ENCODE measurements at places on chromosomes 1 and 21.

- DNase-seq, result no peak
Measured at GRCh38 chr21:41367945-41368734, 6.3 kb downstream of the MX2 start.

GRCh38 chr21:15058854-15059263 is 5.9 kb downstream of the NRIP1 start:
- no peak for DNase-seq

DNA sequence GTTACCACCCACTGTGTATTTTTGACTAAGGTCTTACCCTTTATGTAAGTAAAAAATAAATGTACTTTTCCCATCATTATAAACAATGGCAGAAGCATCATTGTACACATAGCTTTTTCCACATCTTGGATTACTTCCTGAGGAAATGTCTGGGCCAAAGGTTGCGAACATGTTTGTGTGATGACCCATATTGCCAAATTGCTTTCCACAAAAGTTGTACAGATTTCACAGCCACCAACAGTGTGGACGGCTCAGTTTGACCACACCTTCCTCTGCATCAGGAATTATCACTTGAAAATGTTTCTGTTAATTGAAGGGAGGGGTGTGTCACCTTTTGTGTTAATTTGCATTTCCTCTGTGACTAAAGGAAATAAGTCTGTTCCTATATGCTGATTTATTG is 25.7 kb downstream of the AKNAD1 start:
- DNase-seq, result no peak

GRCh38 chr1:188782220-188782841 is 1695.3 kb downstream of the BRINP3 start:
- peak; percentile 14 for DNase-seq

DNA sequence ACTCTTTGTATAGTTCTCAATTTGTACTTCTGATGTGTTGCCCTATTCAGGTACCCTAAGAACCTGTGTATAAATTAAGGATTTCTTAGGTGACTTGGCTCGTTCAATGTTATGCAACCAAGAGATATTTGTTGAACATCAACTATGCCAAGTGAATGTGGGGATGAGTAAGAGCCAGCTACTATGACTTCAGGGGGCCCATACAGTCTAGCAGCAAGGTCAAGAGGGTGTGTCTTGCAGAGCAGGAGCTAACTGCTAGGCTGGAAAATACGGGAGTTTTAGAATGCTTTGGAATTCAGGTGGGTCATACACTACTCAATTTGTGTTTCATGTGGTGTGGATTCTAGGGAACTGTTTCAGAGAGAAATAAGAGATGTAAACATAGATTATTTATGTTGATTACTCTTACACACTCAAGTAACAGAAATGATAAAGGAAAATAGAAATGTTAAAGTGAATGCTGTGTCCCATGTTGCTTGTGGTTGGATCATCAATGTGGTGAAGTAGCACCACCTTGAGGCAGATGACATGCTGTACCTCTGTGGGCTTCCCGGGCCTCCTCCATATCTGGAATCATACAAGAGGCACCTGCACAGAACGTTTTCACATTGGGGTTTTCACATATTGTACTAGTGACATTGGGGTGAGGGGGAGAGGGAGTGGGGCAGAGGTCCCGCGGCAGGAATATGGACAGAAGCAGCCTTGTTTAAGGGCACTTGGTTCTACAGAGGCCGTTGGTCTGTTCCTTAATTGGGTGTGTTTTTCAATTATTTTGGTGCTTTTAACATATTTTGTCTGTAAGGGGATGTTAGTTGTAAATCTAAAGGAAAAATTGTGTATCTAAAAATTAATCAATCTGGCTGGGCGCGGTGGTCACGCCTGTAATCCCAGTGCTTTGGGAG is 12.4 kb downstream of the ARPC5 start:
- DNase-seq, result peak; percentile 58

DNA sequence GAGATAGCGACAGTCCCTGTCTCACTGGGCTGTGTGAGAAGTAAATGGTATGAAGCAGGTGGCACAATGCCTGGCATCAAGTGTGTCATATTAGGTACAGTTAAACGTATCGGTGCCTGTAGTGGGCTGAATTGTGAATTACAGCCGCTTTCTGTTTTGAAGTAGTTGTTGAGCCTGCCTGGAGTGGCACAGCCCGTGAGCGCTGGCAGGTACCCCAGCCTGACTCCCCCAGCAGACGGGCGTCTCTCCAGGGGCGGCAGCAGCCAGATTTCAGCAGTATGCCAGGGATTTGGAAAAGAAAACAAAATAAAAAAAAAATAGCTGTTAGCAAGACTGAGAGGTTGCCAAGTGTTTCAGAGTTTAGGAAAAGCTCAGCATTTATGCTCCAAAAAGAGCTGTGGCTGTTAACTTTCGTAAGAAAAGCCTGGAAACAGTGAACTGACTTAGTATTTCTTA is 26.6 kb upstream of the GPR153 start:
- DNase-seq, result no peak

GRCh38 chr1:186212568-186213224 is 162.4 kb downstream of the TPR start:
- peak; percentile 71 for DNase-seq

All from LNCaP clone FGC (cell line).